ENCODE measurements at places on chromosomes 4 and X. TPM values are rescaled to one million over a fixed set of nuclear protein-coding genes. Genes with fewer than 3 reads are reported as not detected.

Gene SYP
- 0.30 TPM for total RNA-seq

Gene IBSP
- total RNA-seq: not detected

Gene PPEF2
- total RNA-seq: 0.15 TPM

Gene ARHGEF38
- not detected for total RNA-seq

Gene TENM3
- total RNA-seq: not detected

Gene TMPRSS11E
- not detected for total RNA-seq

Gene AKAP14
- total RNA-seq: not detected

DNA sequence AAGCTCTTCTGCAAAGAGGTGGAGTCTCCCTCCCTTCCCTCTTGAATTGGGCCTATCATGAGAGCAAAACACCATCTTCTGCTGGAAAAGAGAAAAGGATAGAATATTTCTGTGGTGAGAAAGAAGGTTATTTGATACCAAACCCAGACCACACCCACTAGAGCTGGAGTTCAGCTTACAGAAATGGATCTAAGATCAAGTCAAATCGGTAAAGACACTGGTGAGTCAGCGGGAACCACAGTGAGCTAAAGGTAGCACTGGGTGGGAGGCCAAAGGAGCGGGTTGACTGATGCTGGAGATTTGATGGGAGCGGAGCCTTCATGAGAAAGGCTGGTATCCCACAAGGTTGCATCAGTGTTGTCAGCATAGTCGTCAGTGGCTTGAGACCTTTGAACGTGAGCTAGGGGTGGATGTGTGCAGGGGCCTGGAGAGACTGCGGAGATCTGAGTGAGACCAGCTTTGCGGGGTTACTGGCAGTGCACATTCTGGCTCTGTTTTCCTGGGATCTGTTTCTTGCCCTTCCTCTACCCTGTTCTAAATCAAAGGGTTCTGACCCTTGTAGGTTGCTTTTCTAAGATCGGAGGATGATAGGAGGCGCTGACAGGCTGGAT lies 106.4 kb upstream of the SCOC start:
- no peaks in the 10 kb centered on the region for H3K36me3 ChIP-seq

- no peaks in the 10 kb centered on the region for H3K4me1 ChIP-seq
- no peak overlapping the region for H3K4me3 ChIP-seq
- H3K27me3 ChIP-seq: no peaks in the 10 kb centered on the region
- H3K27ac ChIP-seq: no peak overlapping the region
These were observed 122.3 kb downstream of the MID1IP1 start for GRCh38 chrX:38923451-38923969.

GRCh38 chr4:119070301-119070700 lies 65.3 kb upstream of the MYOZ2 start:
- peaks cover 28% of the 10 kb centered on the region for H3K27me3 ChIP-seq
- DNase-seq: no peak
- H3K36me3 ChIP-seq: no peaks in the 10 kb centered on the region
- peaks cover 3% of the 10 kb centered on the region for H3K4me1 ChIP-seq
- H3K4me3 ChIP-seq: no peak overlapping the region

DNA sequence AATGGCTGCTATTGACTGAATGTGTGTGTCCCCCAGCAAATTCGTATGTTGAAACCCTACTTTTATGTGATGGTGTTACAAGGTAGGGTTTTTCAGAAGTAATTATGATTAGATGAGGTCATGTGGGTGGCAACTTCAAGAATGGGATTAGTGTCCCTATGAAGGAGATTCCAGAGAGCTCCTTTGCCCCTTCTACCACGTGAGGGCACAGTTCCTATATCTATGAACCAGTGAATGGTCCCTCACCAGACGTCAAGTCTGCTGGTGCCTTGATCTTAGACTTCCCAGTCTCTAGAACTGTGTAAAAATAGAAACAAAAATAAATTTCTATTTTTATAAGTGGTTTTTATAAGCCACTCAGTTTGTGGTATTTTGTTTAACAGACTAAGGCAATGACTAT lies 1137.6 kb upstream of the IGFBP7 start:
- no peak for DNase-seq
- H3K27me3 ChIP-seq: no peaks in the 10 kb centered on the region
- H3K4me3 ChIP-seq: no peak overlapping the region
- no peak overlapping the region for H3K27ac ChIP-seq
- H3K36me3 ChIP-seq: no peaks in the 10 kb centered on the region
